T-helper 9 cell (primary cell): ENCODE measurements at places on chromosomes 1 and 21.

- no peak for DNase-seq
Measured at GRCh38 chr1:84916897-84917296, 23.9 kb upstream of the LPAR3 start.

- no peak for DNase-seq
Measured at GRCh38 chr1:1239614-1240347, 6.7 kb downstream of the C1QTNF12 start.

- DNase-seq: no peak
Measured at GRCh38 chr1:172895050-172895460, 155.7 kb downstream of the TNFSF18 start.

DNA sequence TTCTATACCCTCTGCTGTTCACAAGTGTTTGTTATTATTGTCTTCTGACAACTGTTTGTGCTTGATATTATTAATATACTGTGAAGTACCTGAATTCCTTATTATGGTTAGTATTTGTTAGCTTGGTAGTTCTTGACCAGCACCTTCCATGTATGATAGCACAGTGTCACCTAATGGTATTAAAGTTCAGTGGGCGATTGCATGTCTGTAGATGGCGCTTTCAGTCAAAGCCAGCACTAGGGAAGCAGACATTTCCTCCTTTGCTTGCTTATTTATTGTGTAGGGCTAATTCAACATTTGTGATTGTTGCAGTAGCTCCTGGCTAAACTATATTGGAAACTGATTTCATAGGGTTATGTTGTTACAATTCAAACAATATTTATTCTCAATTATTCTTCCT, 218.0 kb downstream of the ZP4 start:
- no peak for DNase-seq

DNA sequence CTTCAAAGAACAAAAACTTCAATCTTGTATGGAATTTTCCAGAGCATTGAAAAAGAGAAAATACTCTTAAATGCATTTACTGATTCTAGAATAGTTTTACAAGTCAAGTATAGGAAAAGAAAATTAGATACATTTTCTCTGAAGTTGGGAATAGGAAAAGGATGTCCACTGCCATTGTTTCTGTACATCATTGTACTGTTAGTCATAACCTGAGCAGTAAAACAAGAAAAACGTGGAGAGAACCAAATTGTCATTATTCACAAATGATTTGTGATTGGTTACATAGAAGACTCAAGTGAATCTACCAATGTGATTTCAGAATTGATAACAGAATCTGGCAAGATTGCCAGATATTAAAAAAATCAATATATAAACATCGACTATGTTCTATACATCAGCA, 27.4 kb downstream of the PRKACB start:
- DNase-seq: no peak

- DNase-seq: no peak
Measured at GRCh38 chr1:23774174-23774880, 3.9 kb upstream of the PITHD1 start.

GRCh38 chr1:201260648-201261311, 22.5 kb upstream of the PKP1 start:
- DNase-seq: no peak

DNA sequence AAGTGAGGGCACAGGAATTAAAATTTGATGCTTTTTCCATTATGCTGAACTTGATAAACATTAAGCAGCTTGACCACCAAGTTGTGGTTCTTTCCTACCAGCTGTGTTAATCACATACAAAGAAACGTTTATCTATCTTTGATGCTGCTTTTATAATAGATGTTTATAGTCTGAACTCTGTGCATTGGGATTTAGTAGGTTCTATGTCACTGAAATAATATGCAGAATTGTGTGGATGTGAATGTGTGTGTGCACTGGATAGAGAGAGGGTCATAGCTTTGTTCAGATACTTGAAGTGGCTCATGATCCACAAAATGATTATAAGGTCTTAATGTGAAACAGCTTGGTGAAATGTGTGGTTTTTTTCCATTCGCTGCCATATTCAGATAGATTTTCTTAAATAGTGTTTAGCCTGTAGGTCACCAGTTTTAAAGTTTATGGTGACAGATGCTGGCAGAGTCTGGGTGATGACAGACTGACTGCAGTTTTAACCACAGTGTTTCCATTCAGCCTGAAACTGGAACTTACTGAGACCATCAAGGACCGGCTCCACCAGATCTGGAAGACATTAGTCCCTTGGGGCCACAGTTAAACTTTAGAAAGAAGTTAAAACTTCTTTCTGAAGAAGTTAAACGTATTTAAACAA, 10.2 kb downstream of the DDI2 start:
- DNase-seq: no peak

GRCh38 chr1:67791261-67791660, 42.0 kb downstream of the GNG12 start:
- no peak for DNase-seq

- no peak for DNase-seq
Measured at GRCh38 chr1:173866413-173867115, 1.2 kb downstream of the GAS5 start.

- DNase-seq: no peak
Measured at GRCh38 chr1:234727018-234727940, 117.3 kb upstream of the IRF2BP2 start.

- DNase-seq: no peak
Measured at GRCh38 chr1:17617787-17618557, 78.5 kb downstream of the ARHGEF10L start.

- DNase-seq: no peak
Measured at GRCh38 chr1:202084791-202085681, 37.7 kb upstream of the GPR37L1 start.

DNA sequence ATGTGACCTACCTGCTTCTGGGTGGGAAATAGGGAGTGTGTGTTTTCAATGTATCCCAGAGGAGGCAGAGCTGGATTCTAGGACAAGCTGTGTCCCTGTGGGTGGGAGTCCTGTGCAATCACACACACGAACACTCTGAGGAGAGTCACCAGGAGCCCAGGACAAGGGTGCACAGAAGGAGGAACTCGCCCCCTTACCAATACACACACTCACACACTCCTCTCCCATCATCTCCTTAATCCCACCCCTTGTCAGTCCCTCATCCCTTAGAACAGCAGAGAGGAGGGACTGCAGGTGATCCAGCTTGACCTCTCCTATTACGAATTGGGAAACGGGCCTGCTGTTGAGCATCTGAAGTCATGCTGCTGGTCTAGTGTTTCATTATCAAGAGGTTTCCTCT, 8.5 kb upstream of the MYBPHL start:
- no peak for DNase-seq

DNA sequence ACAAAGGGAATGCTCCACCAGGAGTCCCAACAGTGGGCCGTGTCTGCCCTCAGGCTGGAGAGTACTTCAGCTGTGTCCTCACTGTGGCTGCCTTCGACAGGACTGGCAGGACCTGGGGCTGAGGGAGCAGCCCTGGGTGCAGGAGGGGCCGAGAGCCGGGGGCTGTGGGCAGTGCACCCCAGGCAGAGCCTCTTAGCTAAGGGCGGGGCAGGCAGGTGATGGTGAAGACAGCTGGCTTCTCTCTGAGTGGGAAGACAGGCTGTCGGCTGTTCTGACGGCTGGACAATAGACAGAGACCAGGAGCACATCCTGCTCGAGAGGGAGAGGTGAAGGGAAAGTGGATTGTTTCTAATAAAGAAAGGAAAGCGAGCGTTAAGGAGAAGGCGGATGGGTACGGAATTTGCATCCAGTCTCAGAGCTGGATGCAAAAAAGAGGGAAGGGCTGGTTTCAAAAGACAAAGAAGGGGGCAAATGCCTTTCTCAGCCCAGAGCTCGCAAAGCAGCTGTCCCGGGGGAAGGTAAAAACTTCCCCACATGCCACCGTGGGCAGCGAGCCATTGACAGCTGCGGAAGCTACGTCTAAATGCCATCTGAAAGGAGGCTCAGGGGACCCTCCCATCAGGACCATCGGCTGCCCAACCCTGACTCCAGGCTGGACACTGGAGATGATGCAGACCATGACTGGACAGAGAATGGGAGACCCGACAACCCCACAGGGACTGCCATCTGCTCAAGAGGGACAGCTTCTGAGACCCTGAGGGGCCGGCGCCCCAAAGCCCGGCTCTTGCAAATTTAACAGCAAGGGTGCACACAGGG, 92.0 kb downstream of the STUM start:
- DNase-seq: no peak

GRCh38 chr21:42521384-42521783, 7.7 kb downstream of the SLC37A1 start:
- DNase-seq: no peak

GRCh38 chr1:51316113-51316845, 14.1 kb downstream of the TTC39A start:
- DNase-seq: no peak

DNA sequence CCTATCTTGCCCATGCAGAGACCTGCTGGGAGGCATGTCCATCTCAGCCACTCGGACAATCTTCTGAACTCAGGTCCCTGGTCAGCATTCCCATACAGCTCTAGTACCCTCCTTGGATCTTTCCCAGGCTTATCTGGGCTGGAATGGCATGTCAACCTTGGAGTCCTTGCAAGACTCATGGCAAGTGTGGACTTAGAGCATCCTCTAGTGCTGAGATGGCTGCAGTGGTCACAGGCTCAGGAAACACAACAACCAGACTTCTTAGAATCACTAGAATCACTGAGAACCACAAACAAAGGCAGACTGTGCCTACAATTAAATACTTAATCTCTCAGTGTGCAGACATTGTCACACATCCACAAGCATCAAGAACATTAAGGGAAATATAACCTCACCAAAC, 73.1 kb upstream of the TSHB start:
- DNase-seq: no peak

DNA sequence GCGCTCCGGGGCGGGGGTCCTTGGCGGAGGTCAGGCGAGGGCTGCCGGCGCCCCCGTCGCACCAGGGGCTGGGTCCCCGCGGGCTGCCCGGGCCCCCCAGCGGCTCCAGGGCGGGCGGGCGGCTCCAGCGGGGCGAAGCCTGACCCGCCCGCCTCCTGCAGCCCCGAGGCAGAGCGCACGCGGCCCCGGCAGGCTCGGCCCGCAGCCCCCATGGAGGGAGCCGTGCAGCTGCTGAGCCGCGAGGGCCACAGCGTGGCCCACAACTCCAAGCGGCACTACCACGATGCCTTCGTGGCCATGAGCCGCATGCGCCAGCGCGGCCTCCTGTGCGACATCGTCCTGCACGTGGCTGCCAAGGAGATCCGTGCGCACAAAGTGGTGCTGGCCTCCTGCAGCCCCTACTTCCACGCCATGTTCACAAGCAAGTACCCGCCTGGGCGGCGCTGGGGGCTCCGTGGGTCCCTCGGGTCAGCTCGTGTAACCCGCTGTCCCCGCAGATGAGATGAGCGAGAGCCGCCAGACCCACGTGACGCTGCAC, 817 bp downstream of the KLHL17 start:
- no peak for DNase-seq

DNA sequence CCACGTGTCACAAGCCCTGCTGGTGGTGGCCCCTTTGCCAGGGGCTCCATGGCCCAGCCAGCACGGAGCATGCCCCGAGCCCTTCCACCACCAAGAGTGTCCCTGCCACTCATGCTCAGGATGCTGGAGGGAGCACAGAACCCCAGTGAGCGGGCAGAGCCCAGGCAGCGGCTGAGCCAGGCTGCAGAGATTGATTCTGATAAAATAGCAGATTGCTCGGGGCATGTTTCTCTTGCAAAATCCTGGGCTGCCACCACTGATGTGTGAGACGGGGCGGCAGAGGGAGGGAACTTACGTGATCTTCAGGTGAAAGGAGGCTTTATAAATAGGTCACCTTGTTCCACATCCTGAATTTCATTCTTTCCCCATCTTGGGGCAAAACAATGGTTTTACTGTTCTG, 53.2 kb downstream of the SPSB1 start:
- DNase-seq: no peak

DNA sequence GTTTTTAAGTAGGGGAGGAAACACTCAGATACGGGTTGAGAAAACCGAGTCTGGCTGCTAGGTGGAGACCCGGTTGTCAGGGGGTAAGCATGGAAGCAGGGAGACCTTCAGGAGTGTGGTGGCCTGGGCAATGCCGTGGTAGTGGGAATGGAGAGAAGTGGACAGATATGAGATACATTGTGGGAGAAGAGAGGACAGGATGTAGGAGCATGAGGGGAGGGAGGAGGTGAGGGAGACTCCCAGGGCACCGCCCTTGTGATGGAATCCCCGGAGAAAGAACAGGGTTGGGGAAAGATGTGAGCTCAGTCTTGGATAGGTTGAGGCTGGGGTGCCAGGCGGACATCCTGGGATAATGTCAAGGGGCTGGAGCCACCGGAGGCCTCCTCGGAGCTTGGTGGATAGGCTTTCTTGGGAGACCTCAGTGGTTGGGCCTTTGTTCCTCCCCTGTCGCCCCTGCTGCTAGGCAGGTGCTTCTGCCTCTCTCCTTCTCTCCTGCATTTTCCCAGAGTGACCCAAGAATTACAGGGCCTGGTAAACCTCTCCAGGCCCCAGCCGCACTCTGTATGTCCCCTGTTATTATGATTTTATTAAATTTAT, 21.3 kb downstream of the ZNF362 start:
- no peak for DNase-seq

- no peak for DNase-seq
Measured at GRCh38 chr1:115790846-115791245, 22.3 kb upstream of the CASQ2 start.

GRCh38 chr21:45670731-45671130, 27.2 kb downstream of the PCBP3 start:
- DNase-seq: no peak

DNA sequence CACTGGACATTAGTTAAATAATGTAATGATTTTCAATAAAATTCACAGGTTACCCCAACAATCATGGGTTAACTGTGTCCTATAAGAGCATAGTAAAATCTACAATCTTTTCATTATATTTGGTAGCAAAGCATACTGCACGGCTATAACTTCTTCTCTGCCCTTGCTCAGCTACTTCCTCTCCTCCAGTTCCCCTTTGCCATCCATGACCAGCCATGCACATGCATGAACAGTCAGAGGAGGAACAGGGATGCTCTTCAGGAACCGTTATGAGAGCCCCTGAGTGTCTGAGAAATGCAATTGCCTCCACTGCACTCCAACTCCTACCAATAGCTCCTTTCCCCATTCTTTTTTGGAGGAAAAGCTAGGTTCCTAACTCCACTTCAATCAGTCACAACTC, 646.7 kb downstream of the LTN1 start:
- no peak for DNase-seq

- DNase-seq: no peak
Measured at GRCh38 chr1:74396462-74396861, 115.9 kb downstream of the LRRC53 start.

DNA sequence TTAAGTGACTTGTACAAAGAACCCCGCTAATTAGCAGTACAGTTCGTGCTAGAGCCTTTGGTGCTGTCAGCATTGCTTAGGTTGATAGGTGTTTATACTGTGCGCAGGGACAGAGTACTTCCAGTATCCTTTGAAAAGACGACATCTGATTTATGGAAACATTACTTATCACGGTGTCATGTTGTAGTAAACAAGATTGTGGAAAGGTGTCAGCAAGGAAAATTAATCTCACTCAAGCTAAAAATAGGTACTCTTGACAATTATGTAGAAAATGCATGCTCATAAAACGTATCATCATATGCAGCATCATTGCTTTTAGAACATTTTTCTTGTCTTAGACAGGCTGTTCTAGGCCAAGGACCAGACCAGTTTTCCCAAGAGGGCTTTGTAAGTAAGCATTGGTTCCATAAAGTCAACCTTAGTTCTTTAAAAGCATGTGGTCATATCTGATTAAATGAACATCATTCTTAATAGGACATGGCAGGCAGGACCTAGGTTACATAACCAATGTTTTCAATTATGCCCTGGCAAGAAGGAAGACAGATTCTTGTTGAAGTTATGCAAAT, 33.0 kb downstream of the SH3BGR start:
- DNase-seq: no peak
